ENCODE measurements at places on chromosomes 11 and 22.

GRCh38 chr22:46551996-46552395, 14.6 kb upstream of the CELSR1 start:
- no peak for DNase-seq

DNA sequence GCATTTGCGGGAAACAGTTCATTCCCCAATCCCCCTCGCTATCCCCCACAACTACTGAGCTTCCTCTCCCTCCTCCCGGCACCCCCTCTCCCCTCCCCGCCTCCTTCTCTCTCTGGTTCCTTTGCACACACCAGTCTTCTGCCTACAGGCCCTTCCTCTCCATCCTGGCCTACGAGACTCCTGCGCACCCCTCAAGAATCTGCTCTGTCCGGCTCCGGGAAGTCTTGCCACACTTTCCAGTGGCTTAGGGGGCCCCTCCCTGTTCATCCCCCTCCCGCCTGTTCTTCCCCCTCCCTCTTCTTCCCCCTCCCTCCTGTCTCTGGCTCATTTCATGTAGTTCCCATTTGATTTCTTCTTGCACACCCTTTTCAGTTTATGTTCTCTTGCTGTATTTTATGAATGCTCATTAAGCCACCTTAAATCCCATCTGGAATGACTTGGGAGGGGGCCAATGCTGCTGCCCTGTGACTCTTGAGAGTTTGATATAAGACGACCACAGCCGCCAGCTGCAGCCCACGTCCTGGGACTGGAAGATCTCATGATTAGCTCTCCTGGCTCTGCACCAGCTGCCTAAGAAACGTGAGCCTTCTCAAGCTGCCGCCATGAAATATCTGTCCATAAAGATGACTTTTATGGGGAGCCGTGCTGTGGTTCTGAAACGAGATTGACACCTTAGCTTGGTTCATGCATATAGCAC, 50.9 kb downstream of the RPS6KA4 start:
- DNase-seq: no peak

- DNase-seq: no peak
These were observed 41.8 kb downstream of the MMP20 start for GRCh38 chr11:102583141-102583873.

GRCh38 chr22:36755316-36755715, 20.6 kb downstream of the IFT27 start:
- no peak for DNase-seq

- DNase-seq: no peak
These were observed 13.1 kb downstream of the ADM start for GRCh38 chr11:10317776-10318526.

GRCh38 chr22:44448271-44448830, 49.7 kb downstream of the RTL6 start:
- no peak for DNase-seq

DNA sequence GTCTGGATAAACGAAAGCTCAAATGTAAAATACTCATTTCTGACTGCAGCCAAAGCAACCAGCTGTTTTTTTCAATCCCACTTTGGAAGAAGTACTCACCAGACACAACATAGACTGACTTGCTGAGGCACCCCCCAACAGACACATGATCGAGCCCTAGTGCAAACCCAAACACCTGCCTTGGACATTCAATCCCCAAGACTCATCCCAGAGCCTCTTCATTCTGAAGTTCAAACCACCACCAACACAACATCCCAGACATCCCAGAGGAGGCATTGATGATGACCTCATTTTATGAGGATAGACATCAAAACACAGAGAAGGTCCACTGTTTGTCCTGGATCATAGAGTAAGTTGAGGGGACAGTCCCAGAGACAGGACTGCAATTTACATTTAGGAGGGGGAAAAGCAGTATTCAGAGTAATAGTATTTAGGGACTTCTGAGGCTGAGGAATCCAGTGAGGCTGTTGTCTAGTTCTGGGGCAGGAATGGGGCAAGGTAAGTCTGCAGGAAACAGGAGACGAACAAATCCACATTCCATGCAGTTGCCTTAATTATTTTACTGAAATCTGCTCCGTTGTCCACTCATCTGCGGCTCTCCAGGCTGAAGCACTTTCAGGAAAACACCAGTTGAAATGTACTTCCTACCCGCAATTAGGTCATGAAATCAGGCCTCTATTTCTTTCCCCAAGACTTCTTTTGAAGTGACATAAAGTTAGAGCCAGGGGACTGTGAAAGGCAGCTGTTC, 54.8 kb downstream of the CLPB start:
- no peak for DNase-seq

DNA sequence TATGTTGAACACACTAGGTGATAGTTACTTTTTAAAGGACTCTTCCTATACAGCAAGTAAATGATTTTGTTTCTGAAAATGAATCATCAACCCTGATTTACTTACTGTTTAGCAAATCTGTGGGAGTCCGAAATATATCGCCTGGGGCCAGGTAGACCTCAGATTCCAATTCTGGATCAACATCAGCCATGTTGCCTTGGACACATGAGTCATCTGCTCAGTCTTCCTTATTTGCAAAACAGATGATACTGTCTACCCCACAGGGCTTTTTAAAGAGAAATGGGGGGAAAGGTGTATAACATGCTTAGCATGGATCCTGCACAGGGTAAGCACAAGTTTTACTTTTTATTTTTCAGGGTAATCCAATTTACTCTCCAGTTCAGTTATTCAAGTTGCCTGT, 324.2 kb downstream of the TENM4 start:
- no peak for DNase-seq

DNA sequence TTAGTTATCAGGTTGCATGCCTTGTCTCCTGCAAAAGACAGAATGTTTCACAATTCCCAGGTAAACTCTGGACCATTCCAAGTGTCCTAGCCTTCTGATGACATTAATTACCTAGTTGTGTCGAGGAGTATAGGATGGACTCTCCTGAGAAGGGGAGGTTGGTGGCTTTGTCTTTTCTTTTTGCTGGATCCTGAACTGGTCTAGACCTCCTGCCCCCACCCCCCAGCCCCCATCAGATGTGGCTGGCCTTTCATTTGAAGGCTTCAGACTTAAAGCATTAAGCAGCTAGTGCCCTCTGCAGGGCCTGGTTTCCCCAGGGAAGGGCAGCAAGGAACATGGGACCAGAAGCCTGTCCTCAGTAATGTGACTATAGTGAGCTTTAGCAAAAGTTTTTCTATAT, 9.7 kb downstream of the MCAM start:
- DNase-seq: no peak

Measured in HAP-1 (cell line).